ENCODE measurements at places on chromosomes 5 and 9. TPM values are rescaled to one million over a fixed set of nuclear protein-coding genes. Genes with fewer than 3 reads are reported as not detected.

GRCh38 chr5:135052511-135053145 lies 18.6 kb upstream of the PITX1 start:
- no peak for DNase-seq

DNA sequence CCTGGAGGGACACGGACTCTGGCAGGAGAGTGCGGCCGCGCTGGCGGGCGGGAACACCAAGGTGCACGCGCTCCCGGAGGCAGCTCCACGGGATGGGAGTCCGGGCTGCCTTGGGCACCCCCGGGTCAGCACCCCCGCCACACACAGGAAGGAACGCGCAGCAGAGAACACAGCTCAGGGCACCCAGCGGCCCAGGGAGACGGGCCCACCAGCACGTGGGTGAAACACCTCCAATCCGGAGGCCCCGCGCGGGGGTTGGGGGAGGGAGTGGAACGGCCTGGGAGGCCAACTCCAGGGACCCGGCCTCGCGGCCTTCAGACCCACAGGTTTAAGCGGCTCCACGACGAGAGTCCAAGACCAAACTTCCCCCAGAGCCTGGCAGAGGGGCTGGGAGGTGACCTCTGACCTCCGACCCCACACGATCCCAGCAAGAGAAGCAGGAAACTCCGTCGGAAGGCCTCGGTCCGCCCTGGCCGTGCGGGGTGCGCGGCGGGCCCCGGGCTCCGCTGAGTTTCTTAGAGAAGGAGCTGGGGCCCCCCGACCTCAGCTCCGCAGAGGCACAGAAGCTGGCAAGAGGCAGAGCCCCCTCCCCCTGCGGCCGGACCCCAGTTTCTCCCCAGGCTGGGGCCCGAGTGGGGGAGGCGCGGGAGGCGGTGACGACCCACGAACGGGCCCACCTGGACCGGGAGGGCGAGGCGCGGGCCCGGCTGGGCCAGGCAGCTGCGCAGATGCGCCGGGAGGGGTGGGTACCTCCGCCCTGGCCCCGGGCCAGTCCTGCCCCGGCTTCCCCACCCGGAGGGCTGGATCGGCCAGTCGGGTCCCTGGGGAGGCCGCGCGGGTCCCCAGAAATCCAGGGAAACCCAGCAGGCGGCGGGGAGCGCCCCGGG lies 851 bp downstream of the NACC2 start:
- peak; percentile 53 for DNase-seq

Gene CDH9
- not detected for total RNA-seq

DNA sequence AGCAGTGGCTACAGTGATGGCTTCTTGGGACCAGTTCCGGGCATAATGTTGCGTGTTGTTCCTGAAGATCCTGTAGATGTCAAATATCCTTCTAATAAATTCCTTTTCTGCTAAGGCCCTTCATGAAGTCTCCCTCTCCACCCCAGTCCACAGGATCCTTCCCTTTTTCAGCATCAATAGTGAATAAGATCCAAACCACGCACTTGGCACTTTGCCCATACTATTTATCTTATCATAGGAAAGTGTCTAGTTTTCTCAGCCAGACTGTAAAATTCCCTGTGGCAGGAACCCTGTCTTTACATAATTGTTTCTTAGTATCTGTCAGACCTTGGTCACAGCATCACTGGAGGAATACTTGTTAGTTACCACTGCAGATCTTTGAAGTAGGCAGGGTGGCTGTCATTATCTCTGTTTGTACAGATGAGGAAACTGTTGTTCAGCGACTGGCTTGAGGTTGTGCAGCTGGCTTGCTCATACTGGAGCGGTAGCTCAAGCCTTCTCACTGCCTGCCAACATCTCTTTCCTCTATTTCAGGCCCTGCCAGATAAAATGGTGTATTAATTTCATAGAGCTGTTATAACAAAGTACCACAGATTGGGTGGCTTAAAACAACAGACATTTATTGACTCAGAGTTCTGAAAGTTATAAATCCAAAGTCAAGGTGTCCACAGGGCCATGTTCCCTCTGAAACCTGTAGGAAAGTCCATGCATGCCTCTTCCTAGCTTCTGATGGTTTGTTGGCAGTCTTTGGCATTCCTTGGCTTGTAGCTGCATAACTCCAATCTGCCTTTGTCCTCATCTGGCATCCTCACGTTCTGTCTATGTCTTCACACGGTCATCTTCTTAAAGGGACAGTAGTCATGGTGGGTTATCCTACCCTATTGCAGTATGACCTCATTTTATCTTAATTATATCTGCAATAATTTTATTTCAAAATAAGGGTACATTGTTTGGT lies 33.5 kb upstream of the APC start:
- DNase-seq: peak; percentile 19

- DNase-seq: peak; percentile 4
Observed at GRCh38 chr5:121415270-121415669, 436.4 kb upstream of the FTMT start.

DNA sequence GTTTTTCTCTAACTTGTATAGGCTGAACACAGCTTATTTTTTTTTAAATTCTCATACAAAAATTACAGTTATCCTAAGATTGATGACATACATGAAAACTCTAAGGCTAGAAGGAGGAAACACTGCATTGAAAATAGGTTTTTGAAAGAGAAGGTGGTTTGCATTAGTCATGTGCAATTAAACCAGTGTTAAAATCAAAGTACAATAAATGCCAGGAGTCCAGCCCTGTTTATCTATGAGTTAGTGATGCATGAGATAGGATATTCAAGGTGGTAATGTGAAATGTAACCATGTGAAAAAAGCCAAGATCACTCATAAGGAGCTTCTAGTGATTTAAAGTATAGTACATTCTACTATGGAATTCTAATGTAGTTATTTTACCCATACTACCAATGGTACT lies 444.9 kb upstream of the CYLC2 start:
- no peak for DNase-seq

Gene STKLD1
- total RNA-seq: 0.17 TPM

DNA sequence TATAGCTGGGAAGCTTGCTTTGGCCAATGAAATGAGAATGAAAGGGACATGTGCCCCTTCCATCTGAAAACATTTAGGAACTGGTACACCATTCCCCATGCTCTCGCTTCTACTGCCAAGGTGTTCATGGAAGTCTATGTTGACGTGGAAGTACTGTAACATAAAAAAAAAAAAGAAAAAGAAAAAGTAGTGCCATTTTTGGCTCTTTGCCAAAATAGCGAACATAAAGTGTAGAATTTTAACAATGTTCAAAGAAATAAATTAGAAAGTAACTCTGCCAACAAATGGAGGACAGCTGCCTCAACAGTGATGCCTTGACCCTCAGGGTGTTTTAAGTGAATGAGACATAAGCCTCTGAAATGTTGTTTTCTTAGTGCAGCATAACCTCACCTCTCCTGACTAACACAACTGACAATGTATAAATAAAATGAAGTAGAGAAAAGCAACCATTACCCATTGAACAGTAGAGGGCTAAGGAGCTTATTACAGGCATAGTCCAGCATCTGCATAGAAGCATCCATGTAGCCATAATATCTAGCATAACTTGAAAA lies 536.6 kb downstream of the DTWD2 start:
- DNase-seq: no peak

GRCh38 chr9:87564791-87565241 lies 67.1 kb downstream of the DAPK1 start:
- peak; percentile 73 for DNase-seq

- no peak for DNase-seq
Observed at GRCh38 chr9:130890870-130891687, 5.5 kb downstream of the QRFP start.

Gene CCL27
- total RNA-seq: not detected

DNA sequence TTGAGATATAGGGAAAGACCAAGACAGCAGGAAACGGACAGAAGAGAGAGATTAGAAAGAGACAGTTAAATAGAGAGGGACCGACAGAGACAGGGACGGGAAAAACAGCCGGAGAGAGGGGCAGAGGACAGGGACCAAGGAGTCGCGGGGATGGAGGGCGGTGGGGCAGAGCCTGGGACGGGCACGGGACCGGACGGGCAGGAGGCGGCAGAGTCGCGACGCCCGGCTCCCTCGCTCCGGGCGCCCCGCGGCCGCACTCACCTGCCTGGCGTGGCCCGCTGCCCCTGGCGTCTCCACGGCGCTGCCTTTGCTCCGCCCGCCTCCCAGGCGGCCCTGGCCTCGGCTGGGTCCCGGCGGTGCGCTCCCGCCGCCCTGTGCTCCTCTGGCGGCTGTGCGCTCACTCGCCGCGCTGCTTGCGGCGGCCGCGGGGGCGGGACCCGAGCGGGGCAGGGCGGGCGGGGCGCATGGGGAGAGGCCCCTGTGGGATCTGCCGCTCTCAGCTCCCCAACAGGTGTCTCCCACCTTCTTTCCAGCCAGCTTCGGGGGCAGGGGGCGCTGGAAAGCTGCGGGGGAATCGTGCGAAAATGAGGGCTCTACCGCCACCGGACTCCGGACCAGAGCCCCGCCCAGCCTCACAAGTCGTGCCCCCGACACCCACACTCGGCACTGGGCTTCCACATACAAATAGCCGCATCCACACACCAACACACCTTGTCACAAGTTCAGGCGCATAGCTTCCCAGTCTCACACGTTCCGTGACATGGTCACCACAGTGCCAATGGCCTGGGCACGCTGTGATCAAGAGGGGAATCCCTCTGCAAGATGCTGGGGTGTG lies at the start of gene ARID3C:
TSS of gene ARID3C (minus strand) at position 411 of the 835 bp plus-strand sequence. CDS start 1,052 bp downstream, outside the sequence.
- peak; percentile 51 for DNase-seq

- no peak for DNase-seq
Observed at GRCh38 chr9:137281345-137282116, 4.0 kb downstream of the TOR4A start.

DNA sequence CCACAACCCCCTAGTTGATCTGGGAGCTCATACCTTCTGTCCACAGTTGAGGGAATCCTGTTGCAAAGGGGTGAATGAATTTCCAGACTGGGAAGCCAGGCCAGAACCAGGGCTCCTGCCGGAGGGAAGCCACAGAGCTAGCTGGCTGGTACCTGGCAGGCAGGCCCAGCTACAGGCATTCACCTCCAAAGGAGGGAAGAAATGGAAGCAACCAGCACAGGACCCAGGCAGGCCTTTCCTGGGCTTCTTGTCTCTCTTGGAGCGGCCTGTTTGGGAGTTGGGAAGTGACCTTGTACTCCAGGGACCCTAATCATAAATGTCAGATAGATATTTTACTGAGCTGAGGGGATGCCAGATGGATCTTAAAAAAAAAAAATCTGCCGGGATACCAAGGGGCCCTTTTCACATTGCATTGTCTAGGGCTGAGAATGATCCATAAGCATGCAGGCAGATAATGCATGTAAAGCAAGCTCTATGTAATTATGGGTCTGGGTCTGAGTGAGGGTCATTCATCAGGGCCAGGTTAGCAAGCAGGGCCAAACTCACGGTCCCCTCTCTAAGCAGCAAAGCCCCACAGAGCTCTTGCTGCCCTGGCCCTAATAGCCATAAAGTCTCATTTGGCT lies 8.4 kb downstream of the NR2F1 start:
- no peak for DNase-seq

- DNase-seq: no peak
Observed at GRCh38 chr9:21110708-21111576, 30.7 kb downstream of the IFNW1 start.

Gene PCDHB6
- total RNA-seq: 2.9 TPM

Gene HK3
- total RNA-seq: not detected

GRCh38 chr5:78929833-78930232 lies 55.3 kb downstream of the ARSB start:
- peak; percentile 38 for DNase-seq

GRCh38 chr5:145479271-145479670 lies 355.9 kb downstream of the PRELID2 start:
- DNase-seq: peak; percentile 41

Gene PTPRD
- 5.7 TPM for total RNA-seq

GRCh38 chr9:5518937-5519319 lies 8.6 kb downstream of the PDCD1LG2 start:
- DNase-seq: no peak

DNA sequence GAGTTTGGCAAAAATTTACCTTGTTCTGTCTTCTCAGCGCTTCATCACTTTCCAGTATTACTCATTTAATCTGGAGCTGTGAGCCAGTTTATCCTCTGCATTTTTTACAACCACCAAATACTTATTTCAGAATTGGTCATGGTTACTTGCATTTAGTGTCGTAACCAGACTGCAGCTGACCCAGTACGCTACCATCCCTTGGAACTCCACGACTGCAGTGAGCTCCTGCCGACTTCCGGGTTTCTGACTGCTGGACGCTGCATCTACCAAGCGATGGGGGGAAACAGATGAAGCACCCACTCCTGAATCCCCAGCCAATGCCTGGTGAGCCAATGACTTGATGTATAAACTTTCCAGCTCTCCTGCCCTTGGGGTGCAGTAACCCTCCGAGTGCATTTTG lies 174.4 kb upstream of the PRLR start:
- peak; percentile 26 for DNase-seq

DNA sequence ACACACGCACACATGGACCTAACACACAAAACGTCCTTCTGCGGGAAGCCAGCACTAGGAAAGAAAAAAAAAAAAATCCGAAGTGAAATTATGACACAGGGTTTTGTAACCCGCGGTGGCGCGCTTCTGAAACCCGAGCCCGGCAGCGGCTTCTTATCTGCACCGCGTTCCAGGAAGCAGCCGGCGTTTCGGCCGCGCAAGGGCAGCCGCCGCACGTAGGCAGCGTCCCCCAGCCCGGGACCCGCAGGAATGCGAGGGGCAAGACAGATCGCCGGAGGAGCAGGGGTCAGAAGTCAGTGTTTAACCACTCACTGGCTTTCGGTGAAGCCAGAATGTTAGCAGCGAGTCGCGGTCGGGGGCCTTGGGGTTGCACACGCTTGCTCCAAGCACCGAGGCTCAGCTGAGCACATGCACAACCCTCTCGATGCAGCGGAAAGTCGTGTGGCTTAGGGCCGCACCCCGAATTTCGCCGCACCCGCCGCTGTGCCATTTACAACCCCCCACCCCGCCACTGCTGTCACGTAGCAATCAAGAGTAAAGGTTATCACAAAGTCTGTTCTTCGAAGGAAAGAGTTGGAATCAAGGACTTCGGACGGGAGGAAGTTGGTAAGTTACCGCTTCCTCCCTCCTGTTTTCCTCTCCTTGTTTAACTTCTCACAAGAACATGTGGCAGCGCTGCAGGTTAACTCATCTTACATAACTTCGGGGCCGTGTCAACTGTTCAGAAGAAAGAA lies 167.9 kb downstream of the AUH start:
- peak; percentile 91 for DNase-seq

- DNase-seq: peak; percentile 20
Observed at GRCh38 chr5:141914199-141914743, 9.4 kb upstream of the DELE1 start.

GRCh38 chr9:673264-673965 lies 168.1 kb upstream of the DMRT1 start:
- no peak for DNase-seq

DNA sequence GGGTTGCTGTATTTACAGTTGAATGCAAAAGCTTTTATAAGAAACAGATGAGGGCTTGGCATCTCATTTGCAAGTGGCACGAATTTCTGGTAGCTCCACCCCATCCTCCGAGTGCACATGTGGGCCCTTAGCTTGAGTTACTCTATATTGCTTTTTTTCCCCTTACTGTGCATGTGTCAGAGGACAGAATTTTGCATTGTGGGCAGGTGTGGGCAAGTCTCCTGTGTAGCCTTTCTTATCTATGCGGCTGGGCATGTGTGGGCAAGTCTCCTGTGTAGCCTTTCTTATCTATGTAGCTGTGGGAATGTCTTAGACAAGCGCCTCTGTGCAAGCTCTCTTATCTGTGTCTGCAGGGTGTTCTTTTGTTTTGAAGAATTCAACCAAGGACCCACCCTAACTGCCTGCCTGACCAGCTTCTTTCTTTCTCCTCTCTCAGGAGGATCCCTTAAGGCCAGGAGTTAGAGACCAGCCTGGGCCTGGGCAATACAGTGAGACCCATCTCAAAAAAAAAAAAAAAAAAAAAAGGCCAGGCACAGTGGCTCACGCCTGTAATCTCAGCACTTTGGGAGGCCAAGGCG lies 34.1 kb upstream of the SIL1 start:
- no peak for DNase-seq

Data from Daoy (cell line).